Activated CD4-positive, alpha-beta T cell treated with anti-CD3 and anti-CD28 coated beads, Interleukin-2, amount 50 U/mL, for 48 hours (primary cell): ENCODE measurements at places on chromosomes 4 and X.

DNA sequence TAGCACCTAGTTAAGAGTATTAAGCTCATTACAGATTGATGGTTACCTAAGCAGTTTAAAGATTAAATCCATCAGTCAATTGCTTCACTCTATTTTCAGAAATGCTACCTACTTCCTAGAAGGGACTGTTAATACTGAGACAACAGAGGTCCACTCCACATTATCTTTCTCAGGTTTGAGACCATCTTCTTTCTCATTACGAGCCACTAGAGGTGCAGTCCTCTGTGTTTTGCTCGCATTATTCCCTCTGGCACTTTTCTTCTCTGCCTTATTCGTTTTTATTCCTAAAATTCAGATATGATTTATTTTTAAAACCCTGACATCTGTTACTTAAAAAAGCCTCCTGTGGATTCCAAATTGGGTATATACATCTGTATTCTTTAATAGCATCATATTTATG lies 459.1 kb downstream of the FSTL5 start:
- DNase-seq = no peak

DNA sequence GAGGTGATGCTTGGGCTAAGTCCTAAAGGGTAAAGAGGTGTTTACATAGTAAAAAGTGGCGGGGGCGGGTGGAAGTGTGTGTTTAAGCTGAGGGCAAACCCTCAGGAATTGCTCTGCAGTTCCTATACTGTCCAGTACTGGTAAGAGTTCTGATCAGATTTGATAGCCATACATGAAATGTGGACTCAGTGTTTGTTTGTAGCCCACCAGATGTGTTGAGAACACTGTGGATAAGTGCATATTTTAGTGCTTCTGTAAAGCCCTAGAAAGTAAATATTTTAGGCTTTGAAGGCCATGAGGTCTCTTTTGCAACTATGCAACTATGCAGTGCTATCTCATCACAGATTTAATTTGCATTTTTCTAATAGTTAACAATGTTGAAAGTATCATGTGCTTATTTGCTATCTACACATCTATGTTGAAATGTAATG lies 80.7 kb upstream of the EOLA2 start:
- no peak for DNase-seq

- no peak for DNase-seq
Observed at GRCh38 chrX:40047485-40047884, 50.3 kb downstream of the BCOR start.

DNA sequence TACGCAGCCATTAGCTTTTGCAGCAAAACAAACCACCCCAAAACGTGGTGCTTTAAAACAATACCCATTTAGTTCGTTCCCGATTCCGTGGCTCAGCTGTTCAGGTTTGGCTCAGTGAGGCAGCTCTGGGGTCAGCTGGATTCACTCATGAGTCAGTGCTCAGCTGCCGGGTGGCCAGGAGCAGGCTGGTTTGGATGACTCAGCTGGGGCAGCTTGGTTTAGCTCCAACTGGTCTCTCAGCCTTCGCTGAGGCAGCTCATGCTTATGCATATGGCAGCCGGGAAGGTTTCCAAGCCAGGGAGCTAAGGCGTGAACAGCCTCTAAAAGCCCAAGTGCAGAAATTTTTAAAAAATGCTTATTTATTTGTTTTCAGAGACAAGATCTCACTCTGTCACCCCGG lies 13.3 kb upstream of the CD99 start:
- no peak for DNase-seq

DNA sequence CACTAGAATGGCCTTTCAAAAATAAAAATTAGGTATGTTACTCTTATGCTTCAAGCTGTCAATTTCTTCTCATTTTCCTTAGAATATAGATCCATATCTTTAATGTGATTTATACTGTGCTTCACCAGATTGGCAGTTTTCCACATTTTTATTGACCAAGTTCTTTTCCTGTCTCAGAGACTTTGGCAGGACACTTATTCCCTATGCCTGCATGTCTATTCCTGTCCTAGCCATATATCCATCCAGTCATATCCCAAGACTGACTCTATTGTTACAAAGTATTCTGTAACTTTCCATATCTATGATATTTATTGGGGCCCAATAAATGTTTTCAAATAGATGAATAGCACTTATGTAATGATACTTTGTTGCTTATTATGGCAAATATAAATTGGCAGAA lies 450.7 kb downstream of the GASK1B start:
- no peak for DNase-seq

DNA sequence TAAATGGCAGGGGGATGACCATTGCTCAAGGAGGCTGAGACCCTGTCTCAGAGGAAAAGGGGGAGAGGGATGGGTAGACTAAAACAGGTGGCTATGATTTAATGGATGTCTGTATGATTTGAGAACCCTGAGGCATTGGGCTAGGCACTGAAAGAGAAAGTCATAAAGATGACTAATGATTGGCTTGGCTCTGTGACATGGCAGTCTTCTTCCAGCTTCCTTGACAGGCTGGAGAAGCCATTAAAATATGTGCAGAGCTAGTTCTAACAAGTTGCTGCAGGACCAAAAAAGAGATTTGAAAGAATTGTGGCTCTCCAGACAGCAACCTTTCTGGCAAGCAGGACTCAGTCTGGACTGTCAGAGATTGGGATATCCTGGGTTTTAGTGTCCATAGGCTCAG lies 53.6 kb downstream of the AMER1 start:
- no peak for DNase-seq

GRCh38 chrX:139234898-139235297 lies 295.6 kb upstream of the F9 start:
- no peak for DNase-seq

GRCh38 chr4:48831532-48832030 lies 693 bp downstream of the OCIAD1 start:
- no peak for DNase-seq

- DNase-seq = no peak
Observed at GRCh38 chr4:38067499-38067898, 107.3 kb downstream of the PTTG2 start.

GRCh38 chr4:56743550-56743949 lies 62.5 kb upstream of the HOPX start:
- no peak for DNase-seq
